HS-5 (cell line): ENCODE measurements at places on chromosomes 7 and 10.

DNA sequence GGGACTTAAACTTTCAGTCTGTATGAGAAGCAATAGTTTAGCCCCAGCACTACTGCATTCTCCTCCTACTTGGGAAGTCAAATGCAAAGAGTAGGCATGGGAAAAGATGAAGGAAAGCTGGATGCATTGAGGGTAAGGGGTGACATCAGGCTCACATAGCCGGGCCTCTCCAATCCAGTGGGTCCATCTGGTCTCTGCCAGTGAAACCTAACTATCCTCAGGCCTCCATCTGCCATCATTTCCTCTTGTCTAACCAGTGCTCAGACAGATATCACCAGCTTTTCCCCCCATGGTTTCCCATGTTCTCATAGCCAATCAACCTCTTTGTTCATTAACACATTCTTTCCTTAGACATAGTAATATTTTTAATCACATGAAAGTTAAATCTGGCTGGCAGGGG is 118.3 kb downstream of the DGKI start:
- DNase-seq = no peak

DNA sequence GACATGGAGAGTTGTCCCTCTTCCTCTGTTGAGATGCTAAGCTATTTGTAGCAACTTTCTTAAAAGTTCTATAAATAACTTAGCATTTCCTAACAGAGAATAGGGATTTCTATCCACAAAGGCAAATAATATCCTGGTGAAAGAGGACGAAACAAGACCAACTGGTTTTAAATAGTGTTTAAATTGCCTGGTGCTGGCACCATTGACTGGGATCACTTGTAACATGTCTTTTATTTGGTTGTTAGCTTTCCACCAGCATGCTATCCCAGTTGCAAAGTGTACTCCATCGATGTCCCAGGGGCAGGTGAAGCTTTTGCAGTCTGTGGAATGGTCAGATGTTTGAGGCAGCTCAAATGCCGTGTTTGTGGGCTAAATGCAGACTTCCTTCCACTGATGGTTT is 3.7 kb downstream of the SUFU start:
- no peak for DNase-seq

- no peak for DNase-seq
Observed at GRCh38 chr10:91593834-91594233, 39.0 kb downstream of the PPP1R3C start.

DNA sequence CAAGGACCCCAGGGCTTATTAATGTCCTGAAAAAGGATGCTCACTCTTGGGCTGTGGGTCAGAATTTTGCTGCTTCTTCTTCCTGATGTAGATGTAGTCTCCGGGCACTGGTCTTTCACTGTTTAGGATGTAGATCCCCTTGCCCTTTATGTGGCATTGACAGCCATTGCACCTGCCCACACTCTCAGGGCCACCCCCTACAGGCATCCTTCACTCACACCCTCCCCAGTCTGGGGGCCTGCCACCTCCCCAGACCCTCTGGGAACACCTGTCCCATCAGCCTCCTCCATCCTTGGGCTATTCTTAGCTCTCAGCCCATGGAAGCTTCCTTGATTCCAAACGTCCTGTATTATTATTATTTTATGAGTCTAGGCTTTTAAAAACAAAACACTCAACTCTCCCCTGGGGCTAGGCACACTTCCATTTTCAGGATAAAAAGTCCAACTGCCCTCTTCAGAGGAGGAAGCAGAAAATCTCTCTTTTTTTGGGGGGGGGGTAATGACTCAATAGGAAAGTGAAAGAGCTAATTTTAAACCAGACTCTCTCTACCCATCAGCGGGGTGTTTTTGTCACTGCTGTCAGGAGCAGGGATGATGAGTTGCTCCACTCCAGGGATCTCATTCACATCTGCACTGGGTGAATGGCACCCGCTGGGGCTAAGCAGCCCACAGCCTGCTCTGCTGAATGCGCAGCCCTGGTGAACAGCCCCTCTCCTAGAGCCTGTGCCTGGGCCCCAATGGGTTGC is 11.5 kb upstream of the KLRG2 start:
- DNase-seq = no peak

DNA sequence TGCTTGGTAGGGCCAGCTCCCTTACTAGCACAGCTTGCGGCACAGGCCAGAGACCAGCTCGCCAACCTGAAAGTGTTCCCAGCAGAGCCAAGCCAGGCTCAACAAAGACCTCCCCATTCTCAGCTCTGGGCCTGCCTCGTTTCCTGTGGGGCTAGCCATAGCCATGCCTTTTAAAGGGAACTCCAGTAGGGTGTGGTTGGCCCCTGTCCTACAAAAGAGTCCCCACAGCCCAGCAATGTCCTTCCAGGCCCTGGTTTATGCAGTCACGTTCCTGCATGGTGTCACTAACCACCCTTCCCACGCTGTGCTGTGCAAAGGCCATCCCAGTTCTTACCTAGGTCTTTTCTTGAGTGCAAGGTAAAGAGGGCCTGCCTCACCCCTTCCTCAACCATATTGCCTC is 87.8 kb upstream of the LRRC4 start:
- DNase-seq = no peak

DNA sequence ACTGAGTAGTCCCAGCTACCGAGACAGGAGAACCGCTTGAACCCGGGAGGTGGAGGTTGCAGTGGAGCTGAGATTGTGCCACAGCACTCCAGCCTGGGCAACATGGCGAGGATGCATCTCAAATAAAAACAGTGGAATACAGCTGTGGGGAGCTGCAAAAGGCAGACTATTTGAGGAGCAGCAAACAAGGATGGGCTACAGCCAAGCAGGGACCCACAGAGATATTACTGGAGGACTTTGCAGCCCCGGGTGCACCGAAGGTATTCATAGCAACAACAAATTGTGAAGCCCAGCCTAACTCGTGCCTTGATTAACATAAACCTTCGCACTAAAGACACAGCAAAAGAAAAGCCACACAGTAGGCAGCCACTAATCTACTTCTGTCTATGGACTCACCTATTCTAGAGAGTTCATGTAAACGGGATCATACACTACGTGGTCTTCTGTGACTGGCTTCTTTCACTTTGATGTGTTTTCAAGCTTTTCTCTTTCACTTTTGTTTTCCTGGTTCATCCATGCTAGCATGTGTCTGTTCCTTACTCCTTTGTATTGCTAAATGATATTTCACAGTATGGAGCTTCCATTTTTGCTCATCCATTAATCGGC is 34.0 kb downstream of the PODXL start:
- no peak for DNase-seq

DNA sequence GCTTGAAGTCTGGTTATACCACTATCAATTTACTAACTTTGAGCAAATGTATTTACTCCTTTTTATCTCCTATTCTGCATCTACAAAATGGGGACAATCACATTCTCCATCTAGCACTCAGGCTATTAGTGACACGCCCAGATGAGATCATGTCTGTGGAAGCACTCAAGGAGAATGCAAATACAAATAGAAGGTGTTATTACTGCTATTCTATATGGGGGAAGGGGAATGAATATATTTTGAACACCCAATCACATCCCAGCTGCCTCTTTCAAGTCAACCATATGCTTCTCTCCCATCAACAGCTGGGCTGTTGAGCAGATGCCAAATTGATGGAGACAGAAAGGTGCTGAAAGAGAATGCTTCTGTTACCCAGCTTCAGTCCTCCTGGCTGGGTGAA is 23.5 kb downstream of the SGMS1 start:
- no peak for DNase-seq

GRCh38 chr10:129784291-129784690 is 179.8 kb downstream of the EBF3 start:
- no peak for DNase-seq

- no peak for DNase-seq
Observed at GRCh38 chr10:71087622-71088021, 124.7 kb upstream of the UNC5B start.

DNA sequence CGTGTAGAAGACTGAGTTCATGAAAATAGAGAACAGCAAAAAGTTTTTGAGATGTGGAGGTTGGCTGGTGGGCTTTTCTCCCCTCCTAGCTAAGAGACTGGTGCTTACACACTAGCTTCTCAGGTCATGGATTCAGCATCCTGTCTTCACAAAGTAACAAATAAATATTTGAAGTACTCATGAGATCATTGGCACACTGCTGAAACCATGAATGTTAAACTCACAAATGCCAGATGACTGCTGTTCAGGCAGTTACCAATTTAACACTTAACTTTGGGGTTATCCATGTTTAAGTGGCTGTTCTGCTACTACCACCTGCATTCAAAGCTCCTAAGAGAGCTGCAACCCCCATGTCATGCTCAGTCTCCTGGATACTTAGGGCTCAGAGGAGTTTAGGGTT is 119.0 kb upstream of the BET1 start:
- DNase-seq = no peak

- no peak for DNase-seq
Observed at GRCh38 chr7:123637878-123638277, 17.8 kb upstream of the LMOD2 start.

DNA sequence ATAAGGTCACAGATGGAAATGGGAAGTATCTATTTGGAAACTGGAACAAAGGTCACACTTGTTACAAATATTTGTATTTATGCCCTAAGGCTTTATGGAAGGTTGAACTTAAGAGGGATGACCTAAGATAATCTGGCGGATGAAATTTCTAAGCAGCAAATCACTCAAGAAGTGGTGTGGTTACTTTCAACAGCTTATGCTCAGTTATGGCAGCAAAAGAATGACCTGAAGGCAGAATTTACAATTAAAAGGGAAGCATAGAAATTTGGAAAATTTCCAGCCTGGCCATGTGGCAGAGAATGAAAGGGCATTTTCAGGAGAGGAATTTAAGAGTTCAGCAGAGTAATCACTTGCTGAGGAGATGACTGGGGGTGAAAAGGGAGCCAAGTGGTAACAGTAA is 95.8 kb upstream of the TNS3 start:
- DNase-seq = no peak

DNA sequence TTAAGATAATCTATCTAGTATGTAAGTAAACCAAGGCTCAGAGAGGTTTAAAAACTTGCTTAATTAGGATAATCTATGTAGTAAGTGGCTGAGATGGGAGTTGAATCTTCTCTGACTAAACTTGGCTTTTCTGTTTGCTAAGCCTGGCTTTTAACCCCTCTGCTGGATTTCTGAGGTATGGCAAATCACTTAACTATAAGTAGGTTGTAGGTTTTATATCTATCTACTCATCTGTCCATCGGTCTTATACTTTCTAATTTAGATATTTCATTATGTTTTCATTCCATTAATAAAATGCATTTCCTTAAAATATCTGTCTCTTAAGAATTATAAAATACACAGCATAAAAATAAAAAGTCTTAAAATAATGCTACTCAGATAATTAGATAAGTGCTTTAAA is 59.4 kb downstream of the ST7 start:
- DNase-seq = no peak

DNA sequence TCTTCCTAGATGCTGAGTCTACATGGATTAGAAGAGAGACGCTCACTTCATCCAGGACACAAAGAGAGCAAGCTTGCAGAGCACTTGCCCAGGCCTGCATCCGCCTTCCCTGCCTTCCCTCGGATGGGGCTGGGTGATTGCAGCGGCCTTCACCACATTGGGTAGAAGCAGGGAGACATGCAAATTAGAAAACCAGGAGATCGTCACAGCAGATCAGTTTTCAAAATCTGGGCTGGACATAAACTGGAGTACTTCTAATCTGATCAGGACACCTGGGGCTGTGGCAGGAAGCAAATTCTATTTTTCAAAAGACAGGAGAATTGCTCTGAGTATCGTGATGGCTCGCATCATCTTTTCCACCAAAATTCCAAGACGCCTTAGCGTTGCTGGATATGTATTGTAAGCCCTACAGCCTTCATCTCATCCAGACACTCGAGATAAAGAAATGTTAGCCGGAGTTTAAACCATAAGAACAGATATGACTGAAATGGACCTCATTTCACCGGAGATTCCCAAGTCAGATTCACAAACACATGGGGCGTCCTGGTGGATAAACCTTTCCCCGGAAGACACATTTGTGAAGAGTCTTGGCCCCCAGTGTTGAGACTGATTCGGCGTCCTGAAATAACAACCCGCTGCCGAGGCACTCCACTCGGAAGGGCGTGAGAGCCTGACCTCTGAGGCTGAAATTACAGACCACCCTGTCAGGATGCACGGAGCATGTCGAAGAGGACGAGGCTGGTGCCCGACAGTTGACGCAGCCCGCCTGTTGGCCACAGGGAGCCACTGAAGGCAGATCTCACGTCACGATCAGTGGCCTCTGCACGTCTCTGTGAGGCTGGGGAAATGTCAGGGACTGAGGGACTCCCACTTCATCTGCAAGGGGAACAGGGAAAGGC is 91.2 kb upstream of the PARD3 start:
- no peak for DNase-seq

DNA sequence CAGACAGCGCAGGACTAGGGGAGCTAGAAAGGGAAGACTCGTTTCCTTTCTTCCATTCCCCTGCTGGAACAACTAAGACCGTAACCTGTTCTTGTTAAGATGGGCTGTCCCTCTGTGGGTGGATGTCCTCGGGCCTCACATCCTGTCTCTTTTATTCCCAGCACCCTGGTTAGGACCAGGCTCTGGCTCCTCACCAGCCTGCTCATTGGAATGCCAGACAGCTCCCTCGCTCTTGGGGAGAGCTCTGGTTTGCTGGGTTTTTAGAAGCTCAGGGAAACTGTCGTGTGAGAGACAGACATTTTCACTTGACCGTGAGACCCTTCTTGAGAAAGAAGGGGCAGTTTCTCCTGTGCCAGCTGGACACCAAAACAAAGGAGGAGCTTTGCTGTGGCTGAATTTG is 58.1 kb upstream of the HABP2 start:
- DNase-seq = no peak

DNA sequence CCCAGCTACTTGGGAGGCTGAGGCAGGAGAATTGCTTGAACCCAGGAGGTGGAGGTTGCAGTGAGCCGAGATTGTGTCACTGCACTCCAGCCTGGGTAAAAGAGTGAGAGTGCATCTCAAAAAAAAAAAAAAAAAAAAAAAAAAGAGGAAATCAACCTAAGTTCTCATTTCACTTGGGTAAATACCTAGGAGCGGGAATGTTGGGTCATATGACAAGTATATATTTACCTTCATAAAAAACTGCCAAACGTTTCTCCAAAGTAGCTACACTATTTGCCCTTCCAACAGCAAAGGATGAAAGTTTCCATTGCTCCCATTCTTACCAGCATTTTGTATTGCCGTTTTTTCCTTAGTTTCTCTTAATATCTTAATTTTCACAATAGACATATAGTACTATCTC is 9.8 kb downstream of the P4HA1 start:
- DNase-seq = no peak

- no peak for DNase-seq
Observed at GRCh38 chr7:27137640-27138315, 5.7 kb downstream of the HOXA5 start.

DNA sequence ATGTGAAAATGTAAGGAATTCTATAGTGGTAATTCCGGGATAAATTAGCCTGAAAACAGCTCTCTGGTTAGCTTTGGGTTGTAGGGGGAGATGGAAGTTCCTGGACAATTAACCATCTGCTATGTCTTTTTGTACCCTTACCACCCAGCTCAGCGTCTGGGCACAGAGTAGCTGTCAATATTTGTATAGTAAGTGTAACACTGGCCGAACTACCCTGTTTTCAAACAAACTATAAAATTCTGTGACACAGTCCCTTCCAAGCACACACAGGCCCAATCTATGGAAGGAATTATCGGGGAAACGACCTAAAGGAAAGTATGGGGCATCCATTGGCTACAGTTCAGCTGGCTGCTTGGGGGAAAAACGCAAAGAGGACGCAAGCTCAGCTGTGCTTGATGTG is 869 bp upstream of the LHFPL3 start:
- DNase-seq = no peak
